NCI-H2029 treated with DMSO at 0.1 percent for 48 hours (cell line): ENCODE measurements at places on chromosomes 3 and 15.

DNA sequence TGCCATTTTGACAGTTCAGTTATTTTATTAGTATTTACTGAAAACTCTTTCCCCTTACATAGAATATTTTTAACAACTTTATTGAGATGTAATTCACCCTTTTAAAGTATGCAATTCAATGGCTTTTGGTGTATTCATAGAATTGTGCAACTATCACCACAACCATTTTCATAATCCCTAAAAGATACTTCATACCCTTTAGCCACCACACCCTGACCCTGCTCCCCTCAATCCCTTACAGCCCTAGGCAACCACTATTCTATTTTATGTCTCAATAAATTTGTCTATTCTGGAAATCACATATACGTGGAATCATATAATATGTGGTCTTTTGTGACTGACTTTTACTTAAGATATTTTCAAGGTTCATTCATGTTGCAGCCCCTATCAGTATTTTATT is 29.7 kb downstream of the TEX9 start:
- DNase-seq, result no peak

- DNase-seq, result no peak
Observed at GRCh38 chr3:72021531-72021930, 236.6 kb upstream of the PROK2 start.

GRCh38 chr15:46654993-46655392 is 1020.2 kb downstream of the SQOR start:
- no peak for DNase-seq

DNA sequence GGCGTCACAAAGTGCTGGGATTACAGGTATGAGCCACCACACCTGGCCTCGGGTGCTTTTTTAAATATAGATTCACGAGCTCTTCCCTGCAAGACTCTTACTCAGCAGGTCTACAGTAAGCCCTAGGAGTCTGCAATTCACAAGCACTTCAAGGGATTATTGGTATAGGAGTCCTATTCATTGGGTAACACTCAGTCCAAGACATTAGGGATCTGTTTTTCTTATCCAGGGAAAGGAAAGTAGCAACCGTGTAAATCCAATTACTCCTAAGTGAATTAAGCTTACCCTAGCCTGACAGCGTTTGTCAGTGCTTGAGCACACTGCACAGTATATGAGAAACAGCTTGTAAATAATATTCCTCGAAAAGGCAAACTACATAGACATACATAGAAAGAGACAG is 109.9 kb downstream of the SENP2 start:
- DNase-seq, result no peak

- DNase-seq, result no peak
Observed at GRCh38 chr15:68551296-68551635, 27.5 kb upstream of the CORO2B start.

DNA sequence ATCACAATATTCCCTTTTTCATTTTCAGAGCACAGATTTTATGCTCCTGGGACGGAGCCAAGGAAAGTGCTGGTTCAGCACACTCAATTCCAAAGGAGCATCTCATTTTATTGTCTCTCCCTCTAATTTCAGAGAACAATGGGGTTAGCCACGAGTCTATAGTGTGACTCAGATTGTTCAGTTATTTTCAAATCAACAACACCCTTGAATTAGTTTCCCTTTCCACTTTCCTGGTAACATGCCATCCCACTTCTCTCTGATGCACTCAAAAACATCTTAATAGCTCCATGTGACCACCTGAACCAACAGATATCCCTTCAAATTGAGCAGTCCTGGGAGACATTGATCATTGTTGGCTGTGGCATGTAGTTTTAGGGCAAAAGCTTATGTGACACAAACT is 389.7 kb upstream of the MDFIC2 start:
- no peak for DNase-seq

- DNase-seq, result no peak
Observed at GRCh38 chr15:93058128-93058527, 30.9 kb downstream of the RGMA start.

DNA sequence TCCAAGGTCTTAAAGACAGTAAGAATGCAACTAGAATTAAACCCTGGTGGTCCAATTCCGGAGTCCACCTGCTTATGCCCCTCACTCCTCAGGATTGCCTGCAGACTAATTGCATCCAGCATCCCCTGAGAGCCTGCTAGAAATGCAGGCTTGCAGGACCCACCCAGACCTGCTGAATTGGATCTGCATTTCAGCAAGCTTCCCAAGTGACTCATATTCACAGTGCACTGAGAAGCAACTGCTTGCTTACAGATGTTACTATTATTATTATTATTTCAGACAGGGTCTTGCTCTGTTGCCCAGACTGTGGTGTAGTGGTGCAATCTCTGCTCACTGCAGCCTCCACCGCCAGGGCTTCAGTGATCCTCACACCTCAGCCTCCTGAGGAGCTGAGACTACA is 83.5 kb upstream of the VGLL4 start:
- no peak for DNase-seq

DNA sequence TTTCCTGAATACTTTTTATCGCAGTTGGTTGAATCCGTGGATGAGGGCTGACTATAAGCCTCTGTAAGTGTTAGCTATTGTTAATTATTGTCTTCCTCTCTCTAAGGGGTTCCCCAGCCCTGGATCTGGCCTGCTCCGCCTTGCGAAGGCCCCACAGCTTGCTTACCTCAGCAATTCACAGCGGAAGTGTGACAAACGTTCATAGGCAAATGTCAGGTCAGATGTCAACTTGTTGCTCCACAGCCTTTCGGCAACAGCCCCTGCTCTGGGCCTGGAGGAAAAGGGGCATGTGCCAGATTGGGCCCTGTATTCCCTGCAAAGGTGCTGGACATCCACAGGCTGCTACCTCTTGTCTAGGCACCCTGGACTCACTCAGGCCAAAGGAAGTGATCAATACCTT is 25.3 kb upstream of the CELF6 start:
- no peak for DNase-seq

DNA sequence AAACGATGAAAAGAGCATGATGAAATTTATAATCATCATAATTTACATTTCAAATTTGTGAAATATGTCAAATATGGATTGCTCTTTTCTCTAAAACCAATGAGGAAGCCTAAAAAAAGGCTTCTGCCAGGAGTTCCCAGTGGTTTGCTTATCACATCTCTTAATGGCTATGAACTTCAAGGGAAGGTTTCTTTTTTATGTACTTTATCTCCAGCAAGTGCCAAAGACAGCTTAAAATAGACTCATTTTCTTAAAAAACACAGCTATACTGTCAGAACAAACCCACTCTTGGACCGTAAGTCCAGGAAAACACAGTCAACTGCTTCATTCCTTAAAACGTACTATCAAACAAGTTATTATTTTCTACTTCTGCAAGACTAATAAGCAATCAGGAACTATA is 80.2 kb downstream of the DLG1 start:
- DNase-seq, result no peak

DNA sequence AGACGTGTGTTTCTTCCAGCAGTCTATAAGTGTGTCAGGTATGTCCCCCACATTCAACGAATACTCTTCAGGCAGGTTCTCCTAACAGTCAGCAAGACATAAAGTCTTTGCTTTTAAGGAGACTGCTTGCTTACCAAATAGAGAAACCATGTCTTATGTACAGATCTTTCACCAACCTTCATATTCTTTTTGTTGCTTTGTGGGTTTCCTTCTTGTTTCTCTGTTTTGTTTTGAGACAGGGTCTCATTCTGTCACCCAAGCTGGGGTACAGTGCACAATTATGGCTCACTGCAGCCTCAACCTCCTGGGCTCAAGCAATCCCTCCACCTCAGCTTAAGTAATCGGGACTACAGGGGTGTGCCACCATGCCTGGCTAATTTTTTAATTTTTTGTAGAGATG is 14.3 kb downstream of the DYNC1LI1 start:
- no peak for DNase-seq

DNA sequence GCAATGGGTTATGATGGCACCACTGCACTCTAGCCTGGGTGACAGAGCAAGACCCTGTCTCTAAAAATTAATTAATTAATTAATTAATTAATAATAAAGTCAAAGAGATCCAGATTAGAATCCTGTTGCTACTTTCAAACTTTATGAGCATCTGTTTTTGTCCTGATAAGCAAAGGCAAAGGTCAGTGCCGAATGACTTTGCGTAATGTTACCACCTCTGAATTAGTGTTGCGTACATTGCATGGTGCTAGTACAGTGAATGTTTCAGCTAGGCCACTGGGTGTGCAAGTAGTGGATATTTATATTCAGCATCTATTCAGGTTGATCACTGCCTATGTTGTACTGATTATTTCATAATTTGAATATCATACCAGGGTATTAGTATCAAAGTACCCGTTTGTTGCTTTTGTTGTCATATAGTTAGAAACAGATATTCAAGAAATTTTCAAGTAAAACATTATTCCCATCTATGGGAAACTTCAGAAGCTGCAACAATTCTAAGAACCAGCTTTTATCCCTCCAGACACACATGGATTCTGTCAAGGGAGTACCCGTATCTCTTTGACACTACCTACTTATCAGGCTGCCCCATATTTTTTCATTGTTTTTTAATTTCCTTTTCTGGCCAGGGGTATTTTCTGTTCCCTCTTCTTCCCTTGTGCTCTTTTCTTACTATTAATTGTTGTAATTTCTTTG is 127.1 kb upstream of the GRM7 start:
- DNase-seq, result no peak

DNA sequence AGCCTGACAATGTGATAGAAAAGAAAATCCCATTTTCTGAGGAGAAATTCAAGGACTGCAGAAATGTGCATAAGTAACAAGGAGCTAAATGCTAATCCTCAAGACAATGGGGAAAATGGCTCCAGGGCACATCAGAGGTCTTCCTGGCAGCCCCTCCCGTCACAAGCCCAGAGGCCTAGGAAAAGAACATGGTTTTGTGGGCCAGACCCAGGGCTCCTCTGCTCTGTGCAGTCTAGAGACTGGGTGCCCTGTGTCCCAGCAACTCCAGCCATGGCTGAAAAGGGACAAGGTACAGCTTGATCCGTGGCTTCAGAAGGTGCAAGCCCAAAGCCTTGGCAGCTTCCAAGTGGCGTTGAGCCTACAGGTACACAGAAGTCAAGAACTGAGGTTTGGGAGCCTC is 176.8 kb upstream of the SUCLG2 start:
- no peak for DNase-seq

DNA sequence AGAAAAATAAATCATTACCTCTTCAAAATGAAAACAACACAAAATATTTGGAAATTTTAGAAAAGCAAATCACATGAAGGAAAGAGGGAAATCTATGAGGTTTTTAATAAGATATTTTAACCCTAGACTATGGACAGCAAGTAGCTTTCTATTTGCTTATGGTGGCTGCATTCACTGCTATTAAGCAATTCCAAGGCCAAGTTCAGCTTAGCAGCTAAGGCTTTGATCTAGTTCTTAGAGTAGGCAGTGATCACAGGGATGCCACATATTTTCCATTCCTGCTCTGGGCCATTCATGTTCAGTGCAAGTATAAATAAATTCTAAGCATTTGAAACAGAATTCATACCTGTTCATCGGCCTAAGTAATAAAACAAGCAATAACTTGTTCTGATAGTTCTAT is 235.3 kb downstream of the CDIN1 start:
- DNase-seq, result no peak

DNA sequence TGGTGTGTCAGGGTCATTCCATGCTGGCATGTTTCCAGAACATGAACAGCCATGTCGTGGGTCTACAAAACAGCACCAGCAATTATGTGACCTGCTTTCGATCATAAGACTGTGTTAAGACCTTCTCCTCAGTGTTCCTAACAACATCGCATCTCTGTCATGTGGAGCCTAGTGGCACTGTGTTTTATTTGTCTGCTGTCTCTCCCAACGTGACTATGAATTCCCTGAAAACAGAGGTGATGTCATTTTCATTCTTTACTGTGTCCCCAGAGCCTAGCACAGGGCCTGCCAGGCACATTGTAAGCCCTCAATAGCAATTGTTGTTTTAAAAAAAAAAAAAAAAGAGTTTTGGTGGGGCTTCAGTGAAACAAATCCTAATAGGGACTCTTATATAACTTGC is 94.2 kb upstream of the IL12A start:
- no peak for DNase-seq

DNA sequence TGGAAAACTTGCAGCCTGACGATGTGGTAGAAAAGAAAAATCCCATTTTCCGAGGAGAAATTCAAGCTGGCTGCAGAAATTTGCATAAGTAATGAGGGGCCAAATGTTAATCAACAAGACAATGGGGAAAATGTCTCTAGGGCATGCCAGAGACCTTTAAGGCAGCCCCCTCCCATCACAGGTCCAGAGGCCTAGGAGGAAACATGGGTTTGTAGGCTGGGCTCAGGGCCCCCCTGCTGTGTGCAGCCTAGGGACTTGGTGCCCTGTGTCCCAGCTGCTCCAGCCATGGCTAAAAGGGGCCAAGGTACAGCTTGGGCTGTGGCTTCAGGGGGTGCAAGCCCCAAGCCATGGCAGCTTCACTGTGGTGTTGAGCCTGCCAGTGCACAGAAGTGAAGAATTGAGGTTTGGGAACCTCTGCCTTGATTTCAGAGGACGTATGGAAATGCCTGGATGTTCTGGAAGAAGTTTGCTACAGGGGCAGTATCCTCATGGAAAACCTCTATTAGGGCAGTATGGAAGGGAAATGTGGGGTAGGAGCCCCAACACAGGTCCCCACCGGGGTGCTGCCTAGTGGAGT is 75.9 kb upstream of the CADPS start:
- DNase-seq, result no peak

DNA sequence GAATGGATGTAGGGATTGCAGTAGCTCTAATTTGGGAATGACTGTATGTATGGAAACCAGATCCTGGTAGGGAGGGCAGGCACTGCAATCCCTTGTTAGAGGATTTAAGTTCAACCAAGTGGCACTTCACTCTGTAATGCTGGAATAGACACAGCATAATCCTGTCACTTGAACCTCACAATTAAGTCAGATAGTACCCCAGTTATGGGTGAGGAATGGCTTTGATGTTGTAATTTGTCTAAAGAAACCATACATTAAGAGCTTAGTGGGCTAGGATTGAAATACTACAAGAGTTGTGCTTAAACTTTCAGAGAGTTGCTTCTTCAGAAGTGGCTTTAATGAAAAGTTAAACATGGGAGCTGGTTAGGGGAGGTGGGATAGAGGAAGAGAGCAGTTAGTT is 9.3 kb downstream of the RAB7A start:
- no peak for DNase-seq

- DNase-seq, result no peak
Observed at GRCh38 chr3:120557115-120557514, 39.0 kb upstream of the NDUFB4 start.

- DNase-seq, result no peak
Observed at GRCh38 chr15:43316016-43316970, 14.1 kb downstream of the LCMT2 start.

GRCh38 chr3:15331606-15332404 is 581 bp downstream of the SH3BP5 start:
- DNase-seq, result no peak

GRCh38 chr3:963755-964154 is 129.1 kb upstream of the CNTN6 start:
- no peak for DNase-seq
